ENCODE measurements at places on chromosomes 1 and 21.
A peak's percentile ranks its signal among the peaks of the same experiment; 100 is the strongest.

DNA sequence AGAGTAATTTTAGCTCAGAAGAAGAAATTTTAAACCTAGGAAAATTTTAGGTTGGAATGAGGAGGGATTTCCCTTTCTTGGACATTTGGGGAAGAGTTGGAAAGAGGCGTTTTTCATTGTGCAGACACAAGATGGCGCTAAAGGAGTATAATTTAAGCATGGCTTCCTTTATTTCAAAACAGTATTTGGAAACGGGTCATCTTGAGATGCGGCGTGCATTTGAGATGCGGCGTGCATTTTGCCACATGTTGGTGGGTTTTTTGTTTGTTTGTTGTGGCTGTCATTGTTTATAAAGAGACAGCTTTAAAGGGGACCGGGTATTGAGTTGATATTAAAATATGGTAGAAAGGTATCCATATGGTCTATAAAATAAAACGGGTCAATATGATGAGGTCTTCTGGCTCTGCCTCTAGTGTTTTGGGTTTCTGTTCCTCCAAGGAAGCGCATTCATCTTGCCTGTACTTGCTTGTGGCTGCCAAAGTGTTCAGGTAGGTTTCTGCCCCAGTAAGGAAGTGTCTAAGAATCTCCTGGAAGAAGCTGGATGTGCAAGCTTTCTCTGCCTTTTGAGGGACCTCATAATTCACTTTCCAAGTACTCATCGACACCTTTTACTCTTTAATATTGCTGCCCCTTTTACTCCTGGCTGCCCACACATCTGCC, 210.3 kb downstream of the SLC35F3 start:
- peak; percentile 17 for DNase-seq

- DNase-seq, result peak; percentile 64
Measured at GRCh38 chr21:36747815-36748383, 49.0 kb downstream of the SIM2 start.

- no peak for DNase-seq
Measured at GRCh38 chr1:83064589-83065242, 934.2 kb downstream of the TTLL7 start.

- DNase-seq, result no peak
Measured at GRCh38 chr21:34700605-34701004, 31.8 kb downstream of the CLIC6 start.

- DNase-seq, result no peak
Measured at GRCh38 chr1:246815693-246816270, 91.6 kb downstream of the SCCPDH start.

DNA sequence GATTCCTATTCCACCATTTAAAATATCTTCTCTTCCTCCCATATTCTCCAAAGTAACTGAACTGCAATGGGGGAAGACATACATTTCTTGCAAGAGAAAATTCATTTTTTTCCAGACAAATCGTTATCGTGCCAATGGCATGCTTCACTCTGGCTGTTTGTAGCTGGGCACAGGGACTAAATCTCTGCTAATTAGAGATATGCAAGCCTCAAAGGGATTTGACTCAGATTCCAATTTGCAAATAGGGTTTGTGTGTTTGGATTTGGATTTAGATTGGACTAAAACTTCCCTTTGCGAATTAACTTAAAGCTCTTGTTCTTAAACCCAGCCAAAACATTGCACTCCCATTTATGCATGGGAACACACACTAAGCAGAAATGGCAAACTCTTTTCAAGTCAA, 276.2 kb upstream of the DUSP10 start:
- no peak for DNase-seq

- DNase-seq, result no peak
Measured at GRCh38 chr1:119981986-119982815, 85.9 kb upstream of the ADAM30 start.

DNA sequence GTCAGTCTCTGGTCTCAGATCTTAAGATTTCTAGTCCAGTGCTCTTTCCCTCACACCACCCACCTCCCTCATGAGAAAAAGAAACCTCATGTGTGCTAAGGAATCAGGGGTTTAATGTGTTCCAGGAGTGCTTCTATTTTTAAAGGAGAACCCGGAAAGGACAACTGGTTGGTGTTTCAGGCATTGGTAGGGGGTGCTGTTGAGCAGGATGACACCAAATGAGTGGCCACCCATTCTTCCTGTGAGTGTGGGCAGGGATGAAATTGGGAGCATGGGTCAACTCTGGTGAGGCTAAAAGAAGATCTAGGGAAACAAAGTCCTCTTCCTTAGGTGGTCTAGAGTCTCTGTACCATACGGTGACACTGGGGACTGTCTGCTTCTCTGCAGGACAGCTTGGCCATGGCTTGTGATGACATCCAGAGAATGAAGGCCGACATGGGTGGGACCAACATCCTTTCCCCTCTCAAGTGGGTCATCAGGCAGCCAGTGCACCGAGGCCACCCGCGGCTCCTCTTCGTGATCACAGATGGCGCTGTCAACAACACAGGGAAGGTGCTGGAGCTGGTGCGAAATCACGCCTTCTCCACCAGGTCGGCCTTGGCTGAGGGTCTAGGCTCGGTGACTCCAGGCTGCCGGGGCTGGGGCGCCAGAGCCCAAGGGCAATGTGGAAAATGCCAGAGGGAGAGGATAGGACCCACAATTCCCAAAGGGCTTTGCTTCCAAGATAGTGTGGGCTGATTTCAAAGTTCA, 39.3 kb downstream of the VWA5B1 start:
- DNase-seq, result no peak

GRCh38 chr21:15124731-15125130, 59.9 kb upstream of the NRIP1 start:
- no peak for DNase-seq

GRCh38 chr1:197180252-197180878, 33.9 kb upstream of the ASPM start:
- no peak for DNase-seq

GRCh38 chr1:50424884-50425375, 1.7 kb upstream of the DMRTA2 start:
- DNase-seq, result no peak

- DNase-seq, result no peak
Measured at GRCh38 chr1:54439550-54440223, 33.5 kb upstream of the SSBP3 start.

GRCh38 chr1:216666441-216666840, 56.8 kb downstream of the ESRRG start:
- DNase-seq, result no peak

GRCh38 chr1:17120481-17120877, 1.2 kb upstream of the PADI2 start:
- DNase-seq, result no peak

GRCh38 chr1:246034630-246035029, 472.4 kb downstream of the SMYD3 start:
- no peak for DNase-seq

DNA sequence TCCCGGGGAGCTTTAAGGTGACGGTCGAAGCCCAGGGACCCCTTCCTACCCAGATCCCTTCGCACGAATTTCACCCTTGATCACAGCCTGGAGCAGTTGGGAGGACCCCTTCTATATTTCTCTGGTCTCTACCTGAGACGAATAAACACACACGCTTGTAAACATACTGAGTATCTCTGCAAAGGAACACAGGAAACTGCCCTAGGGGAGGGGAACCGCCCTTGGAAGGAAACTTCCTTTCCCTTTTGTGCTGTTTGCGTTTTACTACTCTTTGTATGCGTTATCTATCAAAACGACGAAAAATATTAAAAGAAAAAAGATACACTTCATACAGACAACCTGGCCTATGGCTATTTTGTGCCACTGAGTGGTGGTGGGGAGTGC, 750 bp downstream of the NECAP2 start:
- DNase-seq, result no peak

All from activated CD4-positive, alpha-beta T cell treated with anti-CD3 and anti-CD28 coated beads, Interleukin-2, amount 50 U/mL, for 48 hours (primary cell).